ENCODE measurements at places on chromosomes 7 and 10.
A peak's percentile ranks its signal among the peaks of the same experiment; 100 is the strongest.

GRCh38 chr10:73796766-73797165, 11.4 kb downstream of the ZSWIM8 start:
- DNase-seq: no peak

- DNase-seq: peak; percentile 20
Observed at GRCh38 chr7:141462958-141463357, 88.3 kb upstream of the AGK start.

DNA sequence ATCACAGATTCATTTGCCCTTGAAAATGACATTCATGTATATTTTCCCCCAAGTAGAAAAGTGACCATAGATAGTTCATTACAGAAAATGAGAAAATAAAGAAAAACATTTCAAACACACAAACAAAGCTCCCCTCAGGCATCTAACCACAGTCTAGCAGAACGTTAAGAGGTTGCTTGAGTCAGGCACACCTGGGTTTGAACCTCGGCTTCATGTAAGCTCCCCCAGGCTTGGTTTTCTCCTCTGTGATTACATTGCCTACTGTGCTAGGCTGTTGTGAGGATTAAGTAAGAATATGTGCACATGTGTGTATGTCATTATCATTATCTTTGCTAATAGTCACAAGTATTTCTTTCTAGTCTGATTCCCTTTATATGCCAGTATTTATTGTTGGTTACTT, 9.1 kb downstream of the DNTT start:
- DNase-seq: no peak

- no peak for DNase-seq
Observed at GRCh38 chr10:72087392-72087968, 871 bp downstream of the SPOCK2 start.

DNA sequence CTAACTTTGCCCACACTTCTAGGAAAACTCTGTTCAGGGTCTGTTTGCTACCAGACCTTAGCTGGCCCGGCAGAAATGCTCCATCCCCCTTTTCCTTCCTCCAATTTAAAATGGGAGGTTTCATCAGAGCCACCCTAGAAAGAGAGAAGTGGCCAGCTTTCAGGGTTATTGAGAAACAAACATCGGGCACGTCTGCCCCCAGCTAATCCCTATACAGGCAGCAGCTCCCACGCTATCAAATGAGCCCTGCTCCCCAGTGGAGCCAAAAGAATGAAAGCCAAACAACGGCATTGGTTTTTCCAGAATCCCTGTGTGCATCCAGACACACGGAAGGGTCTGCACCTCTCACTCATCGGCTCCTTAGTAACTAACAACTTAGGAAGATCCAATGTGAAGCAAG, 132.5 kb downstream of the GRID1 start:
- no peak for DNase-seq

- DNase-seq: no peak
Observed at GRCh38 chr7:81871606-81872265, 101.9 kb upstream of the HGF start.

- DNase-seq: no peak
Observed at GRCh38 chr10:125857185-125857760, 23.8 kb downstream of the DHX32 start.

DNA sequence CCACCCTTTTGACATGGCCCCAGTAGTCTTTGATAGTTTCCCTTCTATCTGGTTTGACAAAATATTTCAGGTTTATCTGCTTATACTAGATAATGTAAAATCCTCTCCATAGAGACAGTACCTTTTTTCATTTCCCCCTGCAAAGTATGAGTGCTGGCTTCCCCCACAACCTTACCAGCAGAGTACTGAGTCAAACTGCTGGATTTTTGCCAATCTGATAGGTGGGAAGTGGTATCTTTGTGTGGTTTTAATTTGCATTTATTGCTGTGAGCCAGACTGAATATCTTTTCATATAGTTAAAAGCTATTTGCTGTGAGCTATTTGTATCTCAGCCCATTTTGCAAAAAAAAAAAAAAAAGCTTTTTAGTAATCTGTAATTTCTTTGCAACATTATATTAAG, 32.1 kb upstream of the HECTD2 start:
- DNase-seq: no peak

GRCh38 chr10:126597211-126597610, 73.3 kb downstream of the C10orf90 start:
- DNase-seq: no peak

DNA sequence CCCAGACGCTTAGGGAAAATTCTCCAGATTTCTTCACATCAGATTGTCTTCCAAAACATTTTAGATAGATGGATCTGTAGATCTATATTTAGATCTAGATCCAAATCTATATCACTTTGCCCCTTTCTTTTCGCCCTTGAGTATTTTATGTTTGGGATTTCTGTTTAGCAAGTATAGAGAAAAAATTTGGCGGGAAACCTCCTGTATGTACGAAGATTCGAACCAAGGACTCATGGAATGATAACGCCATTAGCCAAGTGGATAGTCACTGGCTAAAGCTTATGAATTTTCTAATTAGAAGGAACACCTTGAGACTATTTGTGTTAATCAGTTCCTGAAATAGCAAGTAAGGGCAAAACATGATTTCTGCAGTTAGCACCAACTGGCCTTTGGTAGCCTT, 1.2 kb downstream of the THNSL1 start:
- DNase-seq: no peak

- no peak for DNase-seq
Observed at GRCh38 chr7:77464589-77464988, 48.4 kb upstream of the GSAP start.

GRCh38 chr7:112512451-112513210, 31.8 kb downstream of the LSMEM1 start:
- no peak for DNase-seq

GRCh38 chr7:158373476-158374133, 214.0 kb downstream of the PTPRN2 start:
- DNase-seq: no peak

DNA sequence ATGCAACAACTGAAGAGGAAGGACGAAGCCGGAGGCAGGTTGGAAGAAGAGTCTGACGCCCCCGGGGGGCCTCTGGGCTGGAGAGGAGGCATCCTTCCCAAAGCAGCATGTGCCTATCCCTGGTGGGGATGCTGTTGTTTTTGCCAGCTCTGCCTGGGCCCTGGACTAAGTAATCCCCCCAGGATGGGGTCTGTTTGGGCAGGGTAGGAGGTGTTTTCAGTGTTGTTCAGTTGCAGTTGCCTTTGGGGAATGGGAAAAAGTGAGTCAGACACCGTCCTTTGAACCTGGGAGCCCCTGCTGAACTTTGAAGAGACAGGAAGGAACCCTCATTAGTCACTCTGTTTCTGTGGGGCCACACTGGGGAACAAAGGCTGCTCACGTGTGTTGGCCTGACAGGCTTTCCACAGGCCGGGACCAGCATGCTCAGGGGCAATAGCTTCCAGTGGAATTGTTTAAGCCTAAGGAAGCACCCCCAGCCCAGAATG, 35.2 kb upstream of the GDF10 start:
- DNase-seq: no peak

- no peak for DNase-seq
Observed at GRCh38 chr10:113565364-113565763, 12.5 kb downstream of the HABP2 start.

DNA sequence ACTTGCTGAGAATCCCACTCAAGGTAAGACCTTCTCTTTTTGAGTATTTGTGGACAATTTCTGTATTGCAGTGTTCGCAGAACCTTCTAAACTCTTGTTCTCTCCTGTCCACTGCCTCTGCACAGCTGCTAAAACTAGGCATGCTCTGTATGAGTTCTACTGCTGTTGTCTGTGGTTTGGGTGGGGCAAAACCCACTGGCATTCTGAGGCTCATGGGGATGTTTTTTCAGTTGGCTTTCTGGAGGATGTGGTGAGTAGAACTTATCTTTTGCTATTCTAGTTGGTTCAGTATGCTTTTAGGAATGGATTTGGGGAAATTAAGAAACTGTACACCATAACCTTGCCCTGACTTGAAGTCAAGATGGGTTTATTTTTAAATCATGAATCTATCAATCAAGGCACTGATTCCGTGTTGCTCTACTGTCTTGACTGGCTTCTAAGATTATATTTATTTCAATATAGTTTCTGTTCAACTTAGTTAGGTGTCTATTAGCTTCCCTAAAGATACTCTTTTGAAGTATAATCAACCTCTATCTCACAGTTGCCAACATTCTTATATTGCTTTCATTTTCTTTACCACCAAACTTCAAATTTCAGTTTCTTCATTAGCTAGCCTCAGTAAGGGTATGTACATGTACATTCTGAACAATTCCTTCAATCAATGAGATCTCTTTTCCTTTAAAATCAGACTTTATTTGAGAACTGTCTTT, 25.0 kb upstream of the C1GALT1 start:
- DNase-seq: no peak

DNA sequence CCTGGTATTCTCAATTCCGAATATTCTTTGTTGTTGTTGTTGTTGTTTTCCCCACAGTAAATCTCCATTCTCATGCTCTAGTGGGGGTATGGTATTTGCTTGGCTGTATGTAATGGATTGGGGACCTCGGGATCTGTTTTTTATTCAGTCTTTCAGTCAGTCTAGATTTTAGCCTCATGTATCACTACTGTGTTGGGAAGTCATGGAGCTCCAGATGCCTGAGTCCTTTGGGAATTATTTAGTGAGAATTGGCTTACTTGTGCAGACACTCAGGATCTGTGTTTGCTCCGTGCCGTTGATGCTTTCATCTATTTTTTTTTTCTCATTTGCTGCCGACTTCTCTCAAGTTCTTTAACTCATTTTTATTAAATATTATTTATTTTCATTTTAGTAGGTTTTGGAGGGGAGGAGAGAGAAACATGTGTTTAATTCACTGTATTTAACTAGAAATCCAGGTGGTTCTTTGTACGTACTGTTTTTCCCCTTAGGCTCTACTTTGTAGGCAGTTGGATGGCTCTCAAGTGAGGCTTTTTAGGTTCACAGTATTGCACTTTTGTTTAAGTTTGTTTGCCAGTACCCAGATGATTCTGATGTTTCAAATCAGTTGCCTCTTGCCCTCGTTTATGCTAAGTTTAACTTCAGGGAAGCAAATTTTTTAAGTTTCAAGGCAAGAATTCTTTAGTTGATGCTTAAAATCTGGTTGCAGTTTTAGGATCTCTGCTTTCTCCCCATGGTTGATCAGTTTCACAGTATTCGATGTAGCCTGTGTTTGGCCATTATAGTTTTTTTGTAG, 36.9 kb downstream of the ZNRF2 start:
- DNase-seq: no peak

- no peak for DNase-seq
Observed at GRCh38 chr10:110851020-110851612, 20.6 kb upstream of the PDCD4 start.

DNA sequence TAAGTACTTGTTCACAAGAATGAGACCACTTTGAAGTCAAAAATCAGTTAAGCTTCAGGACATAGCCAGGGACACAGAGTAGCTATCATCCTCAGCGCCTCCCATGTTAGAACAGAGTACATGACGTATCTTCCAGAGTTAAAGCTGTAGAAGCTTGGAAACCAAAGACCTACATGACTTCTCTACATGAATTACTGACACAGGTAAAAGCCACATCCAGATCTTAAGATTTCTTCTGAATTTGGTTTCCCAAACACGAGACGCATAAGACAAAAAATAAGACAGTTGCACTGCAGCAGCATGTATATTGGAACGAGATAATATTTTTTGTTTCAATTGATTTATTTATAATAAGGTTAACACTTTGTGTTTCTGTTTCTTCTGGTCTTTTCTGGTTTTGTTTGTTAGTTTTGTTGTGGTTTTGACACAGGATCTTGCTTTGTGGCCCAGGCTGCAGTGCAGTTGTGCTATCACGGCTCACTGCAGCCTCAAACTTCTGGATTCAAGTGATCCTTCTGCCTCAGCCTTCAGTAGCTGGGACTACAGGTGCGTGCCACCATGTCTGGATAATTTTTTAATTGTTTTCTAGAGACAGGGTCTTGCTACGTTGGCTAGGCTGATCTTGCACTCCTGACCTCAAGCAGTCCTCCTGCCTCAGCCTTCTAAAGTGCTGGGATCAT, 10.2 kb upstream of the EPC1 start:
- no peak for DNase-seq

DNA sequence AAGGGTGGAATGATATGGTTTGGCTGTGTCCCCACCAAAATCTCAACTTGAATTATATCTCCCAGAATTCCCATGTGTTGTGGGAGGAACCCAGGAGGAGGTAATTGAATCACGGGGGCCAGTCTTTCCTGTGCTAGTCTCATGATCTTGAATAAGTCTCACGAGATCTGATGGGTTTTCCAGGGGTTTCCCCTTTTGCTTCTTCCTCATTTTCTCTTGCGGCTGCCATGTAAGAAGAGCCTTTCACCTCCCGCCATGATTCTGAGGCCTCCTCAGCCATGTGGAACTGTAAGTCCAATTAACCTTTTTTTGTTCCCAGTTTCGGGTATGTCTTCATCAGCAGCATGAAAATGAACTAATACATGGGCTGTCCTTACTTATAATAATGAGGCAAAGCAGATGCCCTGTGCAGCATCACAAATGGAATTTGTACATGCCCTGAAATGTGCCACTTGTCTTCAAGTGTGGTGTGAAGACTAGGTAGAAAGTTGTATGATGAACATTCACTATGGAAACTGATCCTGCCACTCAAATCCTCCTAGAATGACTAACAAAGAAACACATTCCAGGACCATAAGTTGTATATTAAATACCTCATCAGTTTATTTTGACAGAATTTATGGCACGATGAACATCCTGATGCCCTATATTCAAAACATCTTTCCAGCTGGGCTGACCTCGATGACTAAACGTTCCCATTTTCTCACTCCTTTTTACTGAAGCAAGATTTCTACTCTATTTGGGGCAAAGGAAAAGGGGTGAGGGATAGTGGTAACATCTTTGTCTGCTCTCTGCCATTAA, 122.8 kb upstream of the CTTNBP2 start:
- DNase-seq: no peak

DNA sequence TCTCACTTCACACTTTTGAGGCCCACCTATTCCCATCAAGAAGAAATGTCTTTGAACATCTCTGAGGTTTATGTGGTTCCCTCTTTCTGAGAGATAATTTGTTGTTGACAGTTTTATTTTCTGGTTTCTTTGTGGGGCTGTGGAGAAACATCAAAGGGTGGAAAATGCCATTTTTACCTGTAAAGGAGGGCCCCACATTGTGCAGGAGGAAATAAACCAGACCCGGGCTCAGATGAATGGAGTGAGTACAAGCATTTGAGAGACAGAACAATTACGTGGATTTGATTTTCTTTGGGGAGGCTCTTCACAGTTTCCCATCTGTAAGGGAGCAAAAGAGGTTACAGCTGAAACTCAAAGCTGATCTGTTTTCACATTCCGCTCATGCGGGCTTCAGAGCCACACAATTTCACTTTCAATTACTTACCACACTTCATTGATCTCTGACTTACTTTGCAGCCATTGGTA, 29.8 kb downstream of the ITPRIP start:
- no peak for DNase-seq

DNA sequence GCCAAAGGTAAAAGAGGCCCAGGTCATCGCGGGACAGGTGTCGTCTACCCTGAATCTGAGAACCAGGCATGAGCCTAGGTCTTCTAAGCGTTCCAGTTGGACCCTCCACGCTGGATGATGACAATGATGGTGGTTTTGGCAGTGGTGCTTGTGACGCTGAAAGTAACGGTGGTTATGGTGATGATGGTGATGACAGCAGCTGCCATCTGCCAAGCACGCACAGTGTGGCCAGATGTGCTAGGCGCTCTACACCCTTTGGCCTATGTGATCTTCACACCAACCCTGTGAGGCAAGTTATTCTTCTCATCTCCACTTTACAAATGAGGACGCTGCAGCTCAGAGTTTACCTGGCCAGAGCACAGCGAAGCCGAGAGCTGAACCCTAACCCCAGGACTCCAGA, 93.9 kb downstream of the FAM53B start:
- DNase-seq: no peak
